ENCODE measurements at places on chromosomes 13 and 19. TPM values are rescaled to one million over a fixed set of nuclear protein-coding genes. Genes with fewer than 3 reads are reported as not detected.

Gene ACP7
- total RNA-seq, result under 0.01 TPM

Gene LILRB1
- total RNA-seq, result not detected

Gene ZNF382
- total RNA-seq, result 9.4 TPM

Gene PRR12
- total RNA-seq, result 1.6 TPM

Gene ZNF225
- 4.5 TPM for total RNA-seq

Gene FAAP24
- 2.7 TPM for total RNA-seq

Gene LRRC8E
- 1.1 TPM for total RNA-seq

Gene PGLYRP1
- total RNA-seq, result not detected

Gene ILF3
- total RNA-seq, result 110 TPM

Gene RPL18A
- 936 TPM for total RNA-seq

Gene CEBPA
- total RNA-seq, result under 0.01 TPM
